GM23248 (cell line): ENCODE measurements at places on chromosomes 12 and 14.

- H3K27me3 ChIP-seq: no peaks in the 10 kb centered on the region
- DNase-seq: no peak
- no peaks in the 10 kb centered on the region for H3K36me3 ChIP-seq
- no peaks in the 10 kb centered on the region for H3K4me1 ChIP-seq
- H3K4me3 ChIP-seq: no peak overlapping the region
Measured at GRCh38 chr14:83874662-83875061, 1655.3 kb upstream of the FLRT2 start.

- H3K4me3 ChIP-seq: no peak overlapping the region
- H3K27ac ChIP-seq: no peak overlapping the region
- H3K4me1 ChIP-seq: no peaks in the 10 kb centered on the region
- DNase-seq: no peak
- H3K36me3 ChIP-seq: peaks cover 94% of the 10 kb centered on the region
- no peaks in the 10 kb centered on the region for H3K27me3 ChIP-seq
Measured at GRCh38 chr12:105120551-105120950, 13.0 kb downstream of the WASHC4 start.

GRCh38 chr12:8779862-8780261, 42.6 kb upstream of the A2ML1 start:
- H3K4me3 ChIP-seq: no peak overlapping the region
- H3K4me1 ChIP-seq: no peaks in the 10 kb centered on the region
- H3K27me3 ChIP-seq: no peaks in the 10 kb centered on the region
- no peak overlapping the region for H3K27ac ChIP-seq
- peaks cover 9% of the 10 kb centered on the region; the same call in 1 of the 2 replicates for H3K36me3 ChIP-seq

GRCh38 chr12:94725375-94726168, 75.2 kb upstream of the TMCC3 start:
- H3K4me3 ChIP-seq: no peak overlapping the region
- H3K36me3 ChIP-seq: no peaks in the 10 kb centered on the region
- H3K27ac ChIP-seq: no peak overlapping the region
- no peaks in the 10 kb centered on the region for H3K4me1 ChIP-seq
- peak; percentile 66 for DNase-seq

GRCh38 chr12:11895421-11896078, 175.2 kb upstream of the BCL2L14 start:
- DNase-seq: no peak
- no peaks in the 10 kb centered on the region for H3K27me3 ChIP-seq
- no peak overlapping the region for H3K27ac ChIP-seq

GRCh38 chr12:55729819-55730818, 1.3 kb upstream of the CD63 start:
- H3K4me1 ChIP-seq: peaks cover 25% of the 10 kb centered on the region
- H3K36me3 ChIP-seq: peaks cover 16% of the 10 kb centered on the region
- H3K27me3 ChIP-seq: no peaks in the 10 kb centered on the region
- H3K27ac ChIP-seq: peak overlapping the region; percentile 99
- H3K4me3 ChIP-seq: peak overlapping the region; percentile 97
